Heart right ventricle (tissue), 16 donors: ENCODE measurements at places on chromosomes 6 and 20. TPM values are rescaled to one million over a fixed set of nuclear protein-coding genes. Genes with fewer than 3 reads are reported as not detected.

DNA sequence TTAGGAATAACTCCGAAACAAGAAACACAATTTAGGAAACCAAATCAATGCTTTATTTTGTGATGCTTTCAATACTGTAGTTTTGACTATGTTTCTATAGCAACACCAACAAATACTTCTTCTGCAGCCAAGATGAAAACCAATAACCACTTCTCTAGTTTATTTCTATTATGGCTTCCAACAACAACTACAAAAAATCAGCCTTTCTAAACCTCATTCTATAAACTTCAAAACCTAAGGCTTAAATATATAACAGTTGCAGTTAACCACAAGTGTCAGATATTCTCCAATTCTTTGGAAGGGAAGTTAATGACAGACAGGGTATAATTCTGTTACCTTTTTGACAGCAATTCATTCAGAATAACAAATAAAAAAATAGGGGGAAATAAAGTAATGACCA is 80.9 kb downstream of the EPB41L2 start:
- no peak for DNase-seq

GRCh38 chr20:33995053-33995831 is 1.5 kb downstream of the RALY start:
- no peak for DNase-seq

- DNase-seq, result no peak
These were observed 90.0 kb downstream of the JARID2 start for GRCh38 chr6:15335916-15336315.

GRCh38 chr6:7196019-7196402 is 88.2 kb downstream of the RREB1 start:
- no peak for DNase-seq

GRCh38 chr6:136751522-136751956 is 40.7 kb downstream of the MAP3K5 start:
- DNase-seq, result no peak

TPX2 gene
- total RNA-seq, result 1.7 TPM
